ENCODE measurements at places on chromosomes 13 and 19.

GRCh38 chr13:29582171-29582570 is 13.3 kb downstream of the SLC7A1 start:
- no peak for DNase-seq

DNA sequence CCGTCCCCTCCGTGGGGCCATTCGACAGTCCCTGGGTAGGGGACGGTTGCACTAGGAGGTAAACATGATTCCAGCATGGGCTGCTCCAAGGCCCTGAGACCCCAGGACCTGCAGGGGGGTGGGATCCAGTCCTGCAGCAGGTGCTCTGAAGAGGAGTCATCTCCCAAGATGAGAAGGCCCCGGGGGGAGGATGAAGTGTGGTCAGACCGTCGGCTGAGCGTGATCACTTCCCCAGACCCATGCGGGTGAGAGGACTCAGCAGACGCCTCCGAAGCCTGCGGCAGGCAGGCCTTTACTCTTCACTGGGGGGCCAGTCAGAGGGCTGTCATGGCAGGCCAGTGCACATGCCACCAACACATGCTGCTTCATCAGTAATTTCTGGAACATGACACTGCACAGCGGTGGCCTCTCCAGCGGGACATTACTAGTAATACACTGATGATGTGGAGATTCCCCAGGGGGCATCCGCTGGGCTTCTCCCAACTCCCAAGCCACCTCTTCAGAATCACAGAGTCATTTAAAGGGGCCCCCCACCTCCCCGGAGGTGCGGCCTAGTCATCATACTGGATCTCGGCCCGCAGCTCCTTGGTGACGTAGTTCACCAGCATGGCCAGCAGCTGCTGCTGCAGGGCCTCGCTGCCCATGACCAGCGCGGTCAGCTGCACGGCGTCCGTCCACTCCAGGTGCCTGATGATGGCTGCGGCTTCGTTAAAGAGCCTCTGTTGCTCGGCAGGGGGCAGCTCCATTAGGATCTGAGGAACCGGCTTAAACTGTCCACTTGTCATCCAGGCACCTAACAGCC is 12.7 kb downstream of the C19orf12 start:
- DNase-seq, result no peak

GRCh38 chr19:38952395-38953165 is 21.8 kb downstream of the MRPS12 start:
- no peak for DNase-seq

DNA sequence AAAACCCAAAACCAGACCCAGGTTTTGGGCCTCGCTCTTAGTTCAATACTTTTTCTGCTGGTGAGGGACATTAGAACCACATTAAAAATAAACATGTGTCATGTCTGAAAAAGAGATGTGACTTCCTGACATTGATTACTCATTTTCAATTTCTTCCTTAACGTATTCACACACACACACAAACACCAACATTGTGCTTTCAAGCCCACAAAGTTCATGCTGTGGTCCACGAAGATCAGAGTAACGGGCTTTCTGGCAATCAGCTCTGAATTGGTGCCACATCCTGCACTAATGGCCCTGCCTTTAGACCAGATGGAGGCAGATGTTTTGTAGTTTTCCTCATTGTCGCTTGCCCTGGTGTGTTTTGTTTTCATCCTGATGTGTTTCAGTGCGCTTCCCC is 47.9 kb upstream of the POMP start:
- DNase-seq, result no peak

DNA sequence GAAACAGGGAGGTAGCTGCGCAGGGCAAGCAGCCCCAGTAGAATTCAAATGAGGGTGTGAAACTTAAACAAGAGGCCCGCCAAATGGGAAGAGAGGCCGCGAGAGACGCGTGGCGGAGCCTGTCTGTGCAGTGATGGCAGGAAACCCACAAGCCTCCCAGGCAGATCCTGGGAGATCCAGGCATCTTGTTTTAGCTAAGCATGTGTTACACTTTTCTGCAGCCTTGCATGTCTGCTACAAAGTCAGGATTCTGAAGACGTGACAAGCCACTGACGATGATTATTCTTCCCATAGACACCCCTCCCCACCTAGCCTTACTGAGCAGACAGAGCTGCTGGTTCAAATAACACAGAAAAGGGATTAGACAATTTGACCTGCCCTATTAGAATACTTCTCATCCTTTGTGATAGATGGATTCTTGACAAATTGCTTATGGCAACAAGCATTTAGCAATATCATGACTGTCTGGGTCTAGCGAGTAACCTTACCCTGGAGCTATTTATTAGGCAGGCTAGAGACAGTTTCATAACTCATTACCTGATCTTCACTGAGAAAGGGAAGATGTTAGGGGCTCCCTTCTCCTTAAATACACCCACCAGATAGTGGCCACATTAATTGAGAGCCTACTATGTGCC is 185.2 kb upstream of the IRS2 start:
- no peak for DNase-seq

DNA sequence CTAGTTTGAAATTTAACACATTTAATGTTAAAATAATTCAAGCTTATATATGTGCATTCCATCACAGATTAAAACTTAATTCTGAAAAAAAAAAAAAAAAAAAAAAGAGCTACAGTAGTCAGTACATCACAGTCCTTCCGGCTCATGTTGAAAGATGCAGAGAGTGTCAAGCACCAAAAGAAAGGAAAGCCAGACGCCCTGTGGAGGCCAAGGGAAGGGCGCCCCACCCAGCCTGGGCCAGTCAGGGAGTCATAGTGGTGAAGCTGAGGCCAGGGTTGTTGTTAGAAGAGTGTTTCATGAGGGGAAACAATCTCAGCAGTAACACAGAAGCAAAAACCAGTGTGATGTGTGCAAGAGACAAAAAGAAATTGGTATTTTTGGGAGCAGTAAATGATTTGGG is 375.3 kb downstream of the MTUS2 start:
- no peak for DNase-seq

DNA sequence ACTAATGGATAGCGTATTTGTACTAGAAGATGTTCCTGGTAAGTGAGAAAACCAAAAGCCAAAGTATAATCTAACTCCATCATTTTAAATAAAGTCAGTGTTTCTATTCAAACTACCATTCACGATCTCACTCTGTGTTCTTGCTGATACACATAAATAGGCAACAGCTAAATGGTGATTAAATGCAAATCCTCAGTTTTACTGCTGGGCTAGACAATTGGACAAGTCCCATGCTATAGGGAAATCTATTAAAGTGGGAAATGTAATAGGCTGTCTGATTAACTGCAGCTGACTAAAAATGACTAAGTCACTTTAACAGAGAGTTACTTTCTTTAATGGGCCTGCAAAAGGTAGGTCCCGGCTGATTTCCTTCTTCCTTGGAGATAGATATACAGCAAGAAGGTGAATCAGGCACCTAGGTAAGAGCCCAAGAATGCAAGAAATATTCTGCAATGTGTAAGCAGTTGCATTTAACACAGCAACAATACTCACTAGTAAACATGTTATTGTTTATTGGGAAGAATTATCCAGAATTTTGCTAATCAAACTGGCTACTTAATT is 298.4 kb downstream of the SLITRK6 start:
- no peak for DNase-seq

- DNase-seq, result no peak
Observed at GRCh38 chr13:42968906-42969305, 23.1 kb downstream of the EPSTI1 start.

DNA sequence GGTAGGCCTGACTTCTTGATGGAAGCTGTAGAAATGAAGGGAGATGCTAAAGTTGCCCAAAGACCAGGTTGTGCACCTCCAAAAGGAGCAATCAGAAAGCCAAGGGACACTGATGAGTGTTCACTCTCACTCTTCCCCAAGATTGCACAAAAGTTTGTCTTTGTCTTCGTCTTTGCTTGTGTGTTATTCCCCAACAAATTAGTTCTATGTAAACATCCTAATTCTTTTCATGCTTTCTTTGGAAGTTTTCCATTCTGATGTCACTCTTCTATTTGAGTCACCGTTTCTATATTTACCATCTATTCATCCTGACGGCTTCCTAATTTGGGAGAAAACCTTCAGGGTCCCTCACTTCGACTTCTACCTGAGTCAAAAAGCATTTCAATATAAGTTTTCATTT is 3.7 kb upstream of the TMEM272 start:
- DNase-seq, result no peak

DNA sequence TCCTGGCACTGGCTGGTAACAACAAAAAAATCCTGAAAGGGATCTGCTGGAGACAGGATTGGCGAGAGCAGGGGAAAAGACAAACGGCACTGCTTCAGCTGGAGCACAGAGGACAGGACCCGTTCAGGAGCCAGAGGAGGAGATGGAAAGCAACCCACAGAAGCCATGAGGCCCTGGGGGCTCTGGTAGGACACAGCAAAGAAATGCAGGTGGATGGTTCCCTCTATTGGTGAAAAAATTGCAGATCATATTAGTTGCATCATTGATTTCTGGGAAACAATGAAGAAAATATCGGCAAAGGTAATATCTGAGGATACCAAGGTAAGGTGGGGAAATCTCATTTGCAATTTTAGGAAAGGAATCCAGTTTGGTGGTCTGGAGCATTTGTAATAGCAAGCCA is 25.7 kb upstream of the TPP2 start:
- no peak for DNase-seq

- DNase-seq, result no peak
Observed at GRCh38 chr19:6767081-6767356, 216 bp downstream of the SH2D3A start.

GRCh38 chr19:16375157-16375935 is 50.7 kb downstream of the KLF2 start:
- no peak for DNase-seq

- DNase-seq, result no peak
Observed at GRCh38 chr13:97478247-97478646, 44.3 kb downstream of the RAP2A start.

DNA sequence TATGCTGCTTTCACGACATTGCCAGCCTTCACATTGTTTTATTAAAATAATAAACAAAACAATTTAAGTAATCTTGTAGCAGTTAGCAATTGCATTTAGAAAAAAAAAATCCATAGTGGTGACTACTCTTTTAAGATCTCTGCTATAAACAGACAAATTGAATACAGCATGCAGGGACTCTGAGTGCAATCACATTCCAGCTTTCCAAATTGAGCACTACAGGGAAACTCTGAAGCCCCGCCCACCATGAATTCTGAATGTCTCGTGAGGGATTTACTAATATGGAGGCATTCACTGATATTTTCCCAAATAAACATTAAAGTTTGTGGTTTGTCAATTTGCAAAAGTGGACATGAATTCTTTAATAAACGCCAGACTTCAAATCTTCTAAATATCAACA is 698.8 kb downstream of the LIG4 start:
- DNase-seq, result peak; percentile 31

DNA sequence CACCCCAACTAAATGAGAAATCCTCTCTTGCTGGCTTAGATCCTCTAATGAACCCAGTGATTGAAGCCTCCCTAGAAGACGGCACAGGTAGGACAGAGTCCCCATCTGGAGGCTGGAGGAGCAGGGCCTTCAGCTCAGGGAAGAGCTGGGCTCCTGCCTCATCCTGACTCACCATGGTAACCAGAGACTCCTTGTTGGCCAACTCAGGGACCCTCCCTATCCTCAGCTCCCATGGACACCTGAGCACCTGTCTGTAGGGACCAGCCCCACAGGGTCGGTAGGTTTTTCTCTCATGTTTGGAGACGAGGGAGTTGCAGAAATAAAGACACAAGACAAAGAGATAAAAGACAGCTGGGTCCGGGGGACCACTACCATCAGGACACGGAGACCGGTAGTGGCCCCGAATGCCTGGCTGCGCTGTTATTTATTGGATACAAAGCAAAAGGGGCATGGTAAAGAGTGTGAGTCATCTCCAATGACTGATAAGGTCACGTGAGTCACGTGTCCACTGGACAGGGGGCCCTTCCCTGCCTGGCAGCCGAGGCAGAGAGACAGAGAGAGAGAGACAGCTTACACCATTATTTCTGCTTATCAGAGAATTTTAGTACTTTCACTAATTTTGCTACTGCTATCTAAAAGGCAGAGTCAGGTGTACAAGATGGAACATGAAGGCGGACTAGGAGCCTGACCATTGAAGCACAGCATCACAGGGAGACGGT is 26.6 kb downstream of the SIGLEC7 start:
- no peak for DNase-seq

GRCh38 chr13:31875134-31875533 is 135.8 kb downstream of the RXFP2 start:
- no peak for DNase-seq

DNA sequence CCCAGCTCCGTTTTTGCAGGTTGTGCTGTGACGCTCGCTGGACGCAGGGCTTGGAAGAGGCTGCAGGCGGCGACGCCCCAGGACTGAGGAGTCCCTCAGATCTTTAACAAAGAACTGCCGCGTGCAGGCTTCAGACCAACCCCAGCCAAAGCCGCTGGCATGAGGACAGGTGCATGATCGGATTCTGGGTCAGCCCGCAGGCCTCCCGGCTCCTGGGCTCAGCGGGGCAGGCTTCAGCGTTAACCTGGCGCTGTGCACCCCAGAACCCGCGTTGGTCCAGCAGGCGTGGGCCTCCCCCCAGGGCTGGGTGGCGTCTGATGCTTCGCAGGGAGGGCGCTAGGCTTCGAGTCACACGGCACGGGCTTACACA is 920 bp upstream of the TIMM13 start:
- DNase-seq, result peak; percentile 15
